ENCODE measurements at places on chromosomes 6 and 20.

- DNase-seq, result no peak
These were observed 247.9 kb downstream of the ZNF217 start for GRCh38 chr20:53345536-53346334.

DNA sequence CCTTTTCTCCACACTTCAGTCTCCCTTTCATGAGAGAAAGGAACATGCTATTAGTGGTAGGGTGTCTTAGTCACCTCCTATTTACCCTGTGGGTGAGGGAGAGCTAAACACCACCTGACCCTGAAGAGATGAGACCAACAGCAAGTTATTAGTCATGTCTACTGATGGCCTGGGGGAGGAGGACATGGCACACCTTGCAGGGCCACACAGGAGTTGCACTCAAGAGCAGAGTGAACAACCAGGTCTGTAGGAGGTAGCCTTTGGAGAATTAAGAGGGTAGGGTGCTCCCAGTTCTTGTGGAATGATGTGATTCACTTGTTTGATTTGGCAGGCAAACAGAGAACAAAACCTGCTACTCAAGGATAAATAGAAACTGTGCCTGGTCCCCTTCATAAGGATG is 82.7 kb upstream of the FABP7 start:
- DNase-seq, result no peak

- no peak for DNase-seq
These were observed at the start of gene SPACA1 for GRCh38 chr6:88047510-88048150. TSS of gene SPACA1 (plus strand) at chr6:88047841. CDS start at chr6:88047906, 65 bp downstream.

DNA sequence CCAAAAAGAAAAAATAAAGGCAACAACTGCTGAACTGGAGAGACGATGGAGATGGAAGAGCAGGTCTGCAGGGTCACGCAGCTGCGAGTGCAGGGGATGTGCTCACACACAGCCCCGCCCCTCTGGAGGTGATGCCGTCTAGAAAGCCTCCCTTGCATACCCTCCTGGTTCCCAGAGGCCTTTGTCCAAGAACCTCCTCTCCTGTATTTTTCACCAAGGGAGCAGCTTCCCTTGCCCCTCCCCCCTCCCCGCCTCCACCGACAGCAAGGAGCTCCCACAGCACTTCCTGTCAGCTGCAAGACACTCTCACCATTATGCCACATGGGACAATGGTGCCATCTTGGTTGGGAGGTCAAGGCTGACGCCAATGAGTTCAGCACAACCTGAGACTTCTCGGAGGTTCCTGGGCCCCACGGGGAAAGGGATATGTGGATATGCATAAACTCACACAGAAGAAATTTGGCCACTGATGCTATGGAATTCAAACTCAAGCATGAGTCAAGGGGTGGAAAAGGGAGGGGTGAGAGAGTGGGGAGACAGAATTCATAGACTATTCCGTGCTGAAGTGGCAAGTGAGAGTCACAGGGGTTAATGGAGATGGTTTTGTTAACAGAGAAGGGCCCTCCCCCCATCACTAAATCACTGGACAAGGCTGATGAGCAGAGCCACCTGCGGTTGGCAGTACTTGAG is 132.9 kb downstream of the SCML4 start:
- no peak for DNase-seq

GRCh38 chr6:52534363-52534762 is 42.5 kb downstream of the TRAM2 start:
- no peak for DNase-seq

- no peak for DNase-seq
These were observed 43.5 kb upstream of the NFATC2 start for GRCh38 chr20:51586005-51586440.

DNA sequence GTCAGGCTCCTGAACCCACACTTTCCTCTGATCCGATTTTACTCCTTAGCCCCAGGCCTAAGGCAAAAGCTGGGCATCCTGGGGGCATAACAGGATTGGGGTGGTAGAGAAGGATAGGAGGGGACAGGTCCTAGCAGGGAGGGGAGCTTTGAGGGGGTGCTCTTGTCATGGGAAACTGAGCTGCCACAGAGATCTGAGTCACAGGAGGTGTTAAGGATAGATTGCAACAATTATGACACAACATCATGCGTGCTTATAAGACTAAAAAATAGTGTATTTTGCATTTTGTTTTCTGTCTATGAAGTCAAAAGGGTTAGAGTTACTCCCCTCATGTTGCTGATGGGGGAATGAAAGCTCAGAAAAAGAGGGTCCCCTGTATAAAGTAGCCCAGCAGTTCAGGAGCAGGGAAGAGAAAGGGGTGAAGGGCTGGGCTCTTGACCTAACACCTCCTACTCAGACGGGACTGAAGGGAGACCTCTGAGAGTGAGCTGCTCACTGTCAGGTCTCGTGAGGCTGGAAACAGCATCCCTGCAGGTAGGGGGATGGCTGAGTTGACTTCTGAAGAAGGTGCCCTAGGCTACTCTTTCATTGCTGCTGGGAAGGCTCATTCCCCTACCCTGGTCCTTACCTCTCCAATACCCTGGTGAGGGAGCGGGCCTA is 2.0 kb downstream of the GLP1R start:
- no peak for DNase-seq

DNA sequence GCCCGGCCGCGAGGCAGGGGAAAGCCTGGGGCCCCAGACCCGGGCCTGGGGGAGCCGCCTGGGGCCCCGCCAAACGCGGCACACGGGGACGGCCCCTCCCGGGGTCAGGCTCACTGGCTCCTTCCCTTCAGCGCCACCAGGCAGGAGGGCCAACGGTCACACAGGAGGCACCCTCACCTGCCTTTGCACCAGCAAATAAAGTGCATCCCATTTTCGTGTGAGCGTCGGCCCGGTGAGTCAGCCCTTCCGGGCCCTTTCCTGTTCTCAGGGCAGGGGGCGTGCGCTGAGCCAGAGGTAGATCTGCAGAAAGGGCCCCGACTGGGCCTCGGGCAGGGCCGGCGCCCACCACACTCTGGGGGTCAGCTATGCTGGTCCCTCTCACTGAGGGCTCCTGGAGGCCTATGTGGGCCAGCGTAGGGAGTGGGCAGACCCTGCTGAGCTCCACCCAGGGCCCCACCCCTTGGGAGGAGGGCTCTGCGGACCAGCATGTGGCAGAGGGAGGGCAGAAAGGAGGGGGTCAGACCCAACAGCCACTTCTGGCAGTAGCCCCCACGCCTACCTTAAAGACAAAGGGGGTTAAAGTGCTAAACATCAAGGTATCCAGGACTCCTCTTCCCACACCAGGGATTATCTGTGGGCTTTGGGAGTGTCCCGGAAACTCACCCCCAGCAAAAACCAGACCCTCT is 931 bp upstream of the UCKL1 start:
- no peak for DNase-seq

- no peak for DNase-seq
These were observed 16.2 kb upstream of the TREM1 start for GRCh38 chr6:41302638-41303037.

- no peak for DNase-seq
These were observed 840 bp downstream of the PPP1R3D start for GRCh38 chr20:59939052-59939878.

DNA sequence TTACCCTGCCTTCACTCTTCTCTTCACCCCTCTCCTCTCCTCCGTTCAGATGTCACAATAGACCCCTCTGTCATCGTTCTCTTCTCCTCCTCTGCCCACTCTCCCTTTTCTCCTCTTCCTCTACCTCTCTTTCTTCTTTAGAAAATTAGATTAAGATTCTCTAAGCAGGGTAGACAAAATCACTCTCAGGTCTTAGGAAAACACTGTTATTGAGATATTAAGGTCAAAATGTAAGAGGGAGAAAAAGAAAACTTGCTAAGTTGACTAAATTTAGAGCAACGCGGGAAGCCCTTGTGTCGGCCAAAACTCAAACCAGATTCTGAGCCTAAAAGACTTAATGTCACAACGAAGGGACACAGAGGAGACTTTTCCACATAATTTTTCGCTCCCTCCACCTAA is 22.1 kb upstream of the ZNF184 start:
- DNase-seq, result no peak

DNA sequence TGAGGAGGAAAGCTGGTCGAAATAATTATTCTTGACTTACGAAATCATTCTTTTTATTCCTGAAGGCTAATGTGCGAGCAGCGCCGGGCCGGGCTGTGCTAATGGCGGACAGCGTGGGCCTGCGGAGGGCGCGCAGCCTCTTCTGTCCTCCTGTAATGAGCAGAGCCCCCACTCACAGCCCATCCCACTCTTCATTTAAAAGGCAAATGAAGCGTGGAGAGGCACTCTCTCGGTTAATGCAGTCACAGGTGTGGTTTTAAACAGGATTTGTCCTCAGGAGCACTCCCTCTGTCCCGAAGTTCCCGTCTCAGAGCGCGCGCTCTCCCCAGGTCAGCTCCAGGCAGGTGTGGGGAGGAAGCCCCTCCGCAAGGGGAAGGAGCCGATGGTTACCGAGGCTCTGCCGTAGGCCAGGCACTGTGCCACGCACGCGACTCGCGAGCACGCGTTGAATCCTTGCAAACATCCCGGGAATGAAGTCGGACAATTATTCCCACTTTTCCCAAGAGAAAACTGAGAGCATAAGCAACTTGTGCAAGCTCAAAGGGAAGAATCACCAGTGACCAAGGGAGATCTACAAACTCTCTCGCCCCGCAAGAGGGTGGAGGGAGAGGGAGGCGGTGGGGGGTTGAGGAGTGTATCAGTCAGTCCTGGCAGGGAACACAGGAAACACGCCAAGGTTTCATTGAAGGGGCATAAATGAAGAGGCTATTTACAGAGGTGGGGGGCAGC is 35.5 kb upstream of the ZFAND3 start:
- DNase-seq, result no peak

- no peak for DNase-seq
These were observed 13.1 kb downstream of the CST7 start for GRCh38 chr20:24962182-24962492.

All from stimulated activated CD8-positive, alpha-beta memory T cell treated with anti-CD3 and anti-CD28 coated beads, Interleukin-7, amount 100 ng/mL, for 1 hour (primary cell).